ENCODE measurements at places on chromosomes 3 and 15. TPM values are rescaled to one million over a fixed set of nuclear protein-coding genes. Genes with fewer than 3 reads are reported as not detected.

EBLN2 gene
- total RNA-seq, result 7.0 TPM

DNA sequence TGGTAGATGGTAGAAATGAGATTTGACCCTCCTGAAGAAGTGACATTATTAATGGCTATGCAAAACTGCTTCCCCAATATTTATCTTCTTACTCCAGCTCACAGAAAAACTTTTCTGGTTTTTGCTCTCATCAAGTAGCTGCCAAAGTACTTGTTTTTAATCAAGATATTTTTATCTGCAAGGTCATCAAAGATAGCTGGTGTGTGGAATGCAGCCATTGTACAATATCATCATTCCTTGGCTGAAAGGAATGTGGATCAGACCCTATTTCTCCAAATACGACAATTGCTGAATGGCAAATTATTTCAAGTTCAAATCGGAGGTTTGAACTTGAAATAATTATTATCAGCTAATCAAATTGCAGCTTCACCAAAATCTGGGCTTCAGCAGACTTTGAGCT is 126.9 kb upstream of the SLC7A14 start:
- peaks cover 40% of the 10 kb centered on the region for H3K27me3 ChIP-seq
- no peak overlapping the region for H3K27ac ChIP-seq
- H3K4me3 ChIP-seq, result no peak overlapping the region

GRCh38 chr3:118128886-118129285 is 905.8 kb downstream of the IGSF11 start:
- no peak overlapping the region for H3K27ac ChIP-seq
- no peaks in the 10 kb centered on the region for H3K27me3 ChIP-seq
- no peaks in the 10 kb centered on the region for H3K4me1 ChIP-seq
- DNase-seq, result no peak

GRCh38 chr3:3628676-3629328 is 170.4 kb upstream of the LRRN1 start:
- no peaks in the 10 kb centered on the region for H3K27me3 ChIP-seq
- no peaks in the 10 kb centered on the region for H3K4me1 ChIP-seq
- DNase-seq, result no peak
- no peak overlapping the region for H3K4me3 ChIP-seq
- H3K36me3 ChIP-seq, result no peaks in the 10 kb centered on the region
- H3K27ac ChIP-seq, result no peak overlapping the region

DNA sequence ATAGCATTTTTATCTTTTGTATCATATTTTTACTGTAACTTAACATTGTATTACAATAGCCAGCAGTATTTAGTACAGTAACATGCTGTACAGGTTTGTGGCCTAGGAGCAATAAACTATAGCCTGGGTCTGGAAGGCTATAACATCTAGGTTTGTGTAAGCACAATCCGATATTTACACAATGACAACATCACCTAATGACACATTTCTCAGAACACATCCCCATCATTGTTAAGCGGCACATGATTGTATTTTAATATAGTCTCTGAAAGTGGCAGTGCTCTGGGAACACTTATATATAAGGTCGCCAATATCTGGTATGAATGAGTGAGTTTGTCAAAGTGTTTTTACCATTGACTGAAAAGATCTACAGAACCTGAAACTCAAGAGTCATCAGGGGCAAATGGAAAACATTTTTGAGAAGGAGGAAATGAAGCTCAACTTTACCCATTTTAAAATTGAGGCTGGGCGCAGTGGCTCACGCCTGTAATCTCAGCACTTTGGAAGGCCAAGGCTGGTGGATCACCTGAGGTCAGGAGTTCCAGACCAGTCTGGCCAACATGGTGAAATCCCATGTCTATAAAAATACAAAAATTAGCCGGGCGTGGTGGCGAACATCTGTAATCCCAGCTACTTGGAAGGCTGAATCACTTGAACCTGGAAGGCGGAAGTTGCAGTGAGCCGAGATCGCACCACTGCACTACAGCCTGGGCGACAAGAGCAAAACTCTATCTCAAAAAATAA is 38.8 kb upstream of the TNFSF10 start:
- no peaks in the 10 kb centered on the region for H3K27me3 ChIP-seq
- peaks cover 45% of the 10 kb centered on the region for H3K4me1 ChIP-seq
- DNase-seq, result peak; percentile 38

GRCh38 chr15:63043335-63044076 is 959 bp downstream of the TPM1 start:
- H3K27me3 ChIP-seq, result peaks cover 78% of the 10 kb centered on the region
- no peaks in the 10 kb centered on the region for H3K36me3 ChIP-seq
- peaks cover 19% of the 10 kb centered on the region for H3K4me1 ChIP-seq
- no peak overlapping the region for H3K27ac ChIP-seq
- peak; percentile 14 for DNase-seq
